ENCODE measurements at places on chromosomes 3 and 15.
A peak's percentile ranks its signal among the peaks of the same experiment; 100 is the strongest.

- DNase-seq, result peak; percentile 24
Observed at GRCh38 chr3:25594007-25594502, 70.7 kb downstream of the TOP2B start.

DNA sequence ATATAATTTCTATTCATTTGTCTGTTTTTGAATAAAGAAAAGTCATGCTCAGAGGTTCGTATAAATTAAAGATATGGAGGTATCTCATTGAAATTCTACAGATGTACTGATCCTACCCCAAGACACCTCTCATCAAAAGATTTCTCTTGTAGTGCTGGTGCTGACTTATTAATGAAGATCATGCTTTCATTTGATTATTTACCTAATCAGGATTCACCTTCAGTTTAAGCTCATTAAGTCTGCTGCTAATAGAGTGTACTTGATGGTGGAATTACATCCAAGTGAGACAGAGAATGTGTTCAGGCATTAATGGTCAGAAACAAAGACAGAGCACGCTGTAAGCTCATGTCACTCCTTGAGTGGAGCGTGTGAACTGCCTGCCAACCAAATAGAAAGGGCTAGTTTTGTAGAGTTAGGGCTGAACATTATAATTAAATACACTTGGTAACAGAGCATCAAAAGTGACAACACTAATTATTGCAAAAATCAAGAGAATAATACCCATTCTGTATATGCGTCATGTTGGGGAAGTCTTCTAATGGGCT lies 45.5 kb downstream of the KBTBD12 start:
- DNase-seq, result no peak

DNA sequence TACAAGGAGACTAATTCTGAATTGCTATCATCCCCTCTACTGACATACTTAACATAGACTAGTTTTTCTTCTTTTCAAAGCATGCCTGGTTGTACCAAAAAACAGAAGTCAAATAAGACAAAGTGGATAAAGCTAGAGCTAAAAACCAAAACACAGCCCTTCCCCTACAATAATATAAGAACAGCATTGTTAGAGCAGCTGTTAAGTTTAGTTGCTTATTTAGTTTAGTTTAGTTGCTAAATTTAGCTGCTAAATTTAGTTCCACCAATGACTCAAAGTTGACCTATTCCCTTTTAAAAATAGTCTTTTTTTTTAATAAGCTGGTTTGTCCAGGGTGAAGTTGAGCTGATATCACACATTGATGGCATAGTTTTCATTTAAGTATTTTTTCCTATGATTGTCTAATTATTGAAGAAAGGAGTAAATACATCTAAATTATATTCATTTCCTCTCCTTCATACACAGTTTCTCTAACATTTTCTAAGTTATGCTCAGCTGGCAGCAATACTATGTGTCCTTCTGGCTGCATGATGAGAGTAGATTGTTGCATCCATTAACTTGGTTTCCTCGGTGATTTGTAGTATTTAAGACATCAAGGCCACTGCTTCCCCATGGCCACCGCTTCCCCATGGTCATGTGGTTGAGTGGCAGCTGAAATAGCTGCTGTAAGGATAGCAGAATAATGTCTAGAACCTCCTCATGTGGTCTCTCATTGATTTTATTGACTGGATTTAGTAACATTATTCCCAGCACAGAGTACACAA lies 718.6 kb upstream of the NECTIN3 start:
- DNase-seq, result no peak

- no peak for DNase-seq
Observed at GRCh38 chr15:72492733-72493132, 18.6 kb downstream of the ARIH1 start.

DNA sequence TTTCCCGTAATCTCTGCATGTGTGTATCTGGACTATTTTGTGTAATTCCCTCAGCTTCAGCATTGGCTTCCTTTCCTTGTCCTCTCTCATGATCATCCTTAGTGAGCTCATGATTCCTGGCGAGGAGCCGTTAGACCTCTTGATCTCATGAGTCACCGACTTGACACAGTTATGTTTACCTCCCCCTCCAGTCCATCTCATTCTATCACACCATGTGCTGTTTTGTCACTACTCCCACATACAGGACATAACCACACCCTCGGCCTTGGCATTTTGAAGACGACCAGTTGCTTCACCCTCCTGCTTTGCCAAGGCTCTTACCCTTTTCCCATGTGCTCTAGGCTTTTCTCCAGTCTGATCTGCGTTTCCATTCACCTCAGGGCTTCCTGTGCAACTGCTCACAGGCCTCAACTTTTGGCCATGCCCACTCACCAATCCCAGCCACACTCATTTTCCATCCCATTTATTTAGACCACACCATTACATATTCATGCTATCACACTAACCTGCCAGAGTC lies 41.5 kb downstream of the CP start:
- no peak for DNase-seq

- peak; percentile 86 for DNase-seq
Observed at GRCh38 chr3:43998836-43999727, 242.6 kb upstream of the TOPAZ1 start.

GRCh38 chr3:9553948-9554513 lies 409 bp upstream of the LHFPL4 start:
- no peak for DNase-seq

- DNase-seq, result no peak
Observed at GRCh38 chr15:64246364-64247189, 83.8 kb upstream of the PPIB start.

- no peak for DNase-seq
Observed at GRCh38 chr3:52237657-52238172, 1.2 kb downstream of the TWF2 start.

DNA sequence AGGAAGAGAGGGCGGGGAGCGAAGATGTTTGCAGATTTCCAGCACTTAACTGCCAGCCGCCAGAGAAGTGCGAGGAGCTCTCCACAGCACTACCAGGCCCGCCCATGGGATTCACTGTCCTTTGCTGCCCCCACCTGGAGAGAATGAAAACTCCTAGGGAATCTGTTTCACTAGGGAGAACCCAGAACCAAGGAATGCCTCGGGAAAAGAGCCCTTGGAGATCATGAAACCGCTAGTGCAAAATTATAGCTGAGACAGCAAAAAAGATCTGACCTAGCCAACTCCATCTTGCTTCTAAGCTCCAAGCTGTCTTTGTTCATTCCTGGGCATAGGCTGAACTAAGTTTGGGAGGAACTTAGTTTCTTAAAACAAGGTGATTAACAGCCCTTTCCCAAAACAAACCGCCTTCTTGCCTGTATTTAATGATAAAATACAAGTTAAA lies 82.6 kb upstream of the GCNT3 start:
- peak; percentile 48 for DNase-seq

DNA sequence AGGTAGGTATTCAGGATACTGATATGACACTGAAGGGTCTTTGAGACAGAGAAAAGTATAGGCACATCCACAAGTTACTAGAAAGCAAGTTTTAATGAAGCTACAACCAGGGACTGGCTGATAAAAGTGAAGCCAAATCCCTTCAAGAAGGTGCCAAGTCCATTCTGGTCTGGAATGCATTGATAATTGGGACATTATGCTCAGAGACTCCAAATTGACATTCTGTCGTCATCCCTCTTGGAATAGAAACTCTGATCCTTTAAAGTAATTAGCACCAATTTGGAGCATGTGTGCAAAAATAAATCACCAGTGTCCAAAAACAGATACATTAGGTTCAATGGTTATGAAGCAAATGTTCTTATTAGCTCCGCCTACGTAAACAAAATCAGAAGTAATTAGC lies 47.3 kb upstream of the BCL6 start:
- DNase-seq, result no peak

DNA sequence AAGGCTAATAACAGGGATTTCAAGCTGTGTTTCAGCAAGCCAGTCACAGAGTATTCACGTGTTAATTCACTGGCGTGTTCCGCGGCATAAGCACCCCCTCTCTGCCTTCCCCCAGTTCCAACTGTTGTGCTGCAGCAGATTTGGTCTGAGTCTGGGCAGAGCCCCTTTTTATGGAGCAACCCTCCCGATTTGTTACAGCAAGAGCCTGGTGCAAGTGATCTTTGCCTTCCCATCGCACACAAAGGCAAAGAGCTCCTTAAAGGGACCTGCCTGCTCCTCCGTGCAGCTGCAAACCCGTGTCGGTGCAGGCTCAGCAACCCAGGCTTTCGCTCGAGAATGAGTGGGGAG lies 170.5 kb downstream of the KCNAB1 start:
- DNase-seq, result no peak

GRCh38 chr15:101219441-101219840 lies 32.4 kb downstream of the CHSY1 start:
- DNase-seq, result no peak

DNA sequence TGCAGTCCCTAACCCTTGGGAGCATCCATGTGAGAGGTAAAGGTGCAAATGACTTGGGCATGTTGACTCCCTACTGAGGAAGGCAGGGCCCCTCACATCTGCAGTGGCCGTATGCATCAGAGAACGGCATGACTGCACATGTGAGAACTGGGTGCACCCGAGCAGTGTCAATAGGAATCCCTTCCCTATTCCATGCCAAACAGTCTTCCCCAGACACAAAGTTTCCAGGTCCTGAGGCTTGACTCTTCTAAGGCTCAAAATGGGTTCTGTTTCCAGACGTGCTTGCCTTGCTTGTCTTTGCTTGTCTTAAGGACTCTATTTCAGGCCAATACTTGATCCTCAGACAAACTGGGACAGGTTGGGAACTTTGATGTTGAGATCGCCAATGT lies 20.5 kb upstream of the ANPEP start:
- no peak for DNase-seq

DNA sequence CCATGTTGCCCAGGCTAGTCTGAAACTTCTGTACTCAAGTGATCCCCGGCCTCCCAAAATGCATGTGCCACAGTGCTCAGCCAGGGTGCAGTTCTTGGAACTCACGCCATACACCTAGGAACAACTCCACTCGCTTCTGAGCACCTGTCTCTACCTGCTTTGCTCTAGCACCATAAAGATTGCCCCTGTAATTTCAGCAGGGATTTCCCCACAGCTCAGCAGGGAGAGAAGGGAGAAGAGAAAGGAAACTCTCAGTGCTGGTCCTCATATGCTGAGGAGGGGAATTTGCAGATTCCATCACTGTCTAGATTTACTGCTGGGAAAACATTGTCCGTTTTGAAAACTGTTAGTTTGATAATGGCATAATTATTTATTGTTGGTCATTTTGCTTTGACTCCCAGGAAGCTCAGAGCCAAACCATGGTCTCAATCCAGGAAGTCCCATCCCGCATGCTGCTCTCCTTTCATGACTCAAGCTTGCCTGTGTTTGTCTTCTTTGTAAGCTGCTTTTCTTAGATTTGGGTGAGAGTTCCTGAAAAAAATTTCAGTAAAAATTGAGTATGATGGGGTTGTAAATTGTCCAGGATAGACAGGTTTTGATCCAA lies 24.2 kb downstream of the TRIM71 start:
- no peak for DNase-seq

- DNase-seq, result no peak
Observed at GRCh38 chr15:38687340-38687739, 122.7 kb upstream of the RASGRP1 start.

DNA sequence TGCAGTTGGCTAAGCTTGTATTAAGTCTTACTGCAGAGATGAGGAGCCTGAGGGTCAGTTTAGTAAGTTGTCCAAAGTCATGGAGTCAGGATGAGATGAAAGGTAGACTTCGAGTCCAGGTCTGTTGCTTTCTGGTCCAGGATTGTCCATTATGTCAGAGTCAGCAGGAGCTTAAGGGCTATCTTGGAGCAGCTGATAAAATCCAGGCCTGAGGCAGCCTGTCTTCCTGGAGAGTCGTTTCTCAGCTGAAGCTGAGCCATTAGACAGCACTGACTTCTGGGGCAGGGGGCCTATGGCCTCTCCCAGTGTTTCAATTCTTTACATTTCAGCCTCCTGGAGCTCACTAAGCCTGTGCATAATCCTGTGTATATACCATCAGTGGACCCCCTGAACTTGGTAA lies 219.5 kb upstream of the GAP43 start:
- no peak for DNase-seq

- no peak for DNase-seq
Observed at GRCh38 chr3:170656284-170656683, 70.4 kb upstream of the SLC7A14 start.

DNA sequence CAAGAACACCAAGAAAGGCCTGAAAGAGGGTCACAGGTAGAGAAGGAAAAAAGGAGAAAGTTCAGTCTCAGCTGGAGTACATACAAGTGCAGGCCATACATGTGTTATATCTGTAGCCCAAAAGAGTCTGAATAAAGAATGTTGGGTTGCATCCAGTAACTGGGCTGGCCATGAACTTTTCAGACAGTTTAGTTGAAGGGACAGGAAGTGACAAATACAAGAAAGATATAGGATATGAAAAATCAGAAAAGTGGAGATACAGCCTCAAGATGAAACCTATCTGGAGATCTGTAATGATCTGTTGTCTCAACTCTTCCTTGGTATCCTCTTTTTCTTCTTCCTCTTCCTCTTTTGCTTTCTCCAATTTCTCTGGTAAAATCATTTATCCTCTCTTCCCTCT lies 671.7 kb downstream of the MECOM start:
- DNase-seq, result no peak

DNA sequence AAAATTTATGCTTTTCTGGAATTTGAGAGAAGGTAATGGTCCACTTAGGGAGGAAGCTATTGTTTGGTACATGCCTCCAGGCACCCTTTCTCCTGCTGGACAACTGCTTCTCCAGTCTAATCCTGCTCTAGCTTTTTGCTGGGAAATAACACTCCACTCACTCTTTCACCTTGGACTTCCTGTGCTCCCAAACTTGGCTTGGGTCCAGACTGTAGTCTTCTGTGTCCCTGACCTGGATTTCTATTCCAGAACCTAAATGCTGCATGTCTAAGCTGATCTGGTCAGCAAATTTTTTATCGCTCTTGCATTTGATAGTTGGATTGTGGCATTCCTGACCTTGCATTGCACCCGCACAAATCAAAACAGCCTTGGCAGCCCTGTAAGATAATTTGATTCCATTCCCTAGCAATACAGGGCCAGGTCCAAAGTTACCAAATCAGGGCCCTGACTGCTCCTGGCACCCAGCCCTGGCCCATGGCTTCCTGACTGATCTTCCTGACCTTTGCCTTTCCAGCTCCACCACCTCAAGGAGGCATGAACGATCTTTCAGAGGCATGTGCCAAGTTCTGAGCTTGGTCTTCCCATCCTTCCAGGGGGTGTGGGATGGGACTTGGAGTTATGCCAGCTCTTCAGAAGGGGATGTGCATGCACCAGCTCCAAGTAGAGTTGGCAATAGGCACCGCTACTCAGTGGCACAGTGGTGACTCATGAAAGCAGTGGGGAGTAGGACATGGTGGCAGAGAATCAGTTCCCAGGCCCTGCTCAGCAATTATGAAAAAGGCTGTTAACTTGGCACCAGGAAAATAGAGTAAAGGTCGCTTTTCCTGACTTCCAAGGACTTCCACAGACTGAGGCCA lies 43.9 kb upstream of the GOLGA8J start:
- no peak for DNase-seq

DNA sequence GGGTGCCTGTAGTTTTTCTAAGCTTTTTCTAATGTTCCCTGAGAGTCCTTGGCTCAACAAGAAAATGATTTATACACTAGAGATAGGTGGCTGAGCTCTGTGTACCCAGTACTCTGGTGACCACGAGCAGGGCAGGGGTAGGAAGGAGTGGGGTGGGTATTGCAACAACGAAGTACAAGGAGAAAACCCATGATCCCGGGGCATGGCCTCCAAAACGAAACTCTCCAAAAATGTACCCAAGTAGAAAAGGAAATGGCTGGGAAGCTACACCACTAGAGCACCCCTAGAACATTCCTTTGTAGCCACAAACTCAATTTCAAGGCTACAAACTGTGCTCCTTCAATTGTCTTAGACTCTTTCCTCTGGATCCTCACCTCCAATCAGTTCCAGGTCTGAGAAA lies 138.9 kb downstream of the DUT start:
- DNase-seq, result no peak
